Panc1 (cell line): ENCODE measurements at places on chromosomes 16 and 17. TPM values are rescaled to one million over a fixed set of nuclear protein-coding genes. Genes with fewer than 3 reads are reported as not detected.

The CETP gene
- not detected for total RNA-seq

DNA sequence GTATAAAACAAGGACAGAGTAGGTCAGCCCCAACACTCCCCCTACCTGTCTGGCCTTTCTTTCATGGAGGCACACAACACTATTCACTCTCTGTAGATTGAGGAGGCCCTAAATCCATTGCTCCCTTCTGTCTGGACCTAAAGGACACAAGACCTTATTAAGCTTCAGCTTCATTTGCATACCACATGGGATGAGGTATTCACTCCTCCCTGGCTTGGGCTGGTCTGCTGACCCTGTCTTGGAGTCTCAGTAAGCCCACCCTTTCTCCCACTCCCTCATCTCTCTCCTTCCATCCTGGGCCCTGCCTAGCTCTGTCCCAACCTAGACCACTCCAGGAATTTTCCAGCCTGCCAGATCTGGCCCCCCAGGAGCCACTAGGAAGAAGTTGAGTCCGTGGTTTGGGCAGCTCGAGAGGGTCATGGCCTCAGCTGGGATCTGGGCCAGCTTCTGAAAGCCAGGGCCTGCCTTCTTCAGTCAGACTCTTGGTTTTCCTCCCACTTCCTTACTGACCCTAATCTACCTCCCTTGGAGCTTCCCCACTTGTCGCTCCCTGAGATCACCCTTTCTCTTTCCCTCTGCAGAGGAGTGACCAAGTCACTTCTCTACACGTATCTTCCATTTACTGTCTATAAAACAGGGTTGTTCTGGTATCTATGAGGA lies 6.5 kb upstream of the LLGL1 start:
- peaks cover 7% of the 10 kb centered on the region; the same call in 1 of the 2 replicates for H3K4me1 ChIP-seq
- no peak overlapping the region for H3K27ac ChIP-seq
- no peak overlapping the region for H3K4me3 ChIP-seq

The ST6GALNAC2 gene
- total RNA-seq, result 23.0 TPM

The MAP2K4 gene
- total RNA-seq, result 16.8 TPM

DNA sequence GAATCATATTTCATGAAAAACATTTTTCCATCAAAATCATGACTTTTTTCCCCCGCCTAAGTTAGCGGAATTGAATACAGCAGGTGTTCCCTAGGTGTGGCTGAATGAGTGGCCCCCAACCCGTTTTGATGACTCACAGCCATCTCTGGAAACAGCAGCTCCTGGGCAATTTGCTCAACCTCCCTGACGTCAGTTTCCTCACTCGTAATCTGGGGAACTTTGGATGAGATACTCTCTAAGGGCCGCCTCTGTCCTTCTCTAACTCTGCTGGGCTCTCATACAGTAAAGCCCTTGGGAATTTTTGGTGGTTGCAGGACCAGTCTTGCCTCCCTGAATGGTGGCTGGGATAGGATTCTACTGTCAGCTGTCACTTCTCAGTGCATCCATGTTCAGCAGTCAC lies 11.6 kb upstream of the NTN1 start:
- no peak for DNase-seq
- no peak overlapping the region for H3K27ac ChIP-seq
- H3K4me3 ChIP-seq, result no peak overlapping the region
- H3K27me3 ChIP-seq, result no peaks in the 10 kb centered on the region; the same call in 1 of the 2 replicates
- H3K4me1 ChIP-seq, result no peaks in the 10 kb centered on the region
- no peaks in the 10 kb centered on the region for H3K36me3 ChIP-seq

DNA sequence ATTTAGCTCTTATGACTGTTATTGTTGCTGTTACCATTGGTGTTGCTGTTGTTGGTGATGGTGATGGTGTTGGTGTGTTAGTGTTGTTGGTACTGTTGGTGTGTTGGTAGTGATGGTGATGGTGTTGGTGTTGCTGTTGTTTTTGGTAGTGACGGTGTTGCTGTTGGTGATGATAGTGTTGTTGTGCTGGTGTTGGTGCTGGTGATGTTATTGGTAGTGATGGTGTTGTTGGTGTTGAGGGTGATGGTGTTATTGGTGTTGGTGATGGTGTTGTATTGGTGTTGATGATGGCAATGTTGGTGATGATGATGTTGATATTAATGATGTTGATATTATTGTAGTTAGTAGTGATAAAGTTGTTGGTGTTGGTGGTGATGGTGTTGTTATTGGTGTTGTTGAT lies 285.7 kb upstream of the FOXF1 start:
- DNase-seq, result no peak
- H3K4me1 ChIP-seq, result no peaks in the 10 kb centered on the region
- H3K27ac ChIP-seq, result no peak overlapping the region
- no peaks in the 10 kb centered on the region for H3K36me3 ChIP-seq
- H3K4me3 ChIP-seq, result no peak overlapping the region

DNA sequence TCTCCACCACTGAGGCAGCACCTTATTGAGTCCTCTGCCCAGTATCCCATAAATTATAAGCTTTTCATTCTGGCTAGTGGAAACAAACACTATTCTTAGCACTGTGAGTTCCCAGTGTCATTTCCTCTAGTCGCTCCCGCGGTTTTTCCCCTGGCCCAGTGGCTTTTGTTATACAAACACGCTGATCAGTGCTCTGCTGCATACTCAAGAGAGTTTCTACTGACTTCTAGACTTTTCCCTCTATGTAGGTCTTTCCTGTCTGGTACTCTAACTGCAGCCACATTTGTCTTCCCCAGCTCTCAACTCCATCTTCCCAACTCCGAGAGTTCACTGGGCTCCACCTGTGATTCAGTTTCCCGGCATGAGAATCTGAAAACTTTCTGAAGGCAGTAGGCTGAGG lies 556.6 kb upstream of the SALL1 start:
- no peaks in the 10 kb centered on the region for H3K27me3 ChIP-seq
- H3K36me3 ChIP-seq, result no peaks in the 10 kb centered on the region
- DNase-seq, result no peak

DNA sequence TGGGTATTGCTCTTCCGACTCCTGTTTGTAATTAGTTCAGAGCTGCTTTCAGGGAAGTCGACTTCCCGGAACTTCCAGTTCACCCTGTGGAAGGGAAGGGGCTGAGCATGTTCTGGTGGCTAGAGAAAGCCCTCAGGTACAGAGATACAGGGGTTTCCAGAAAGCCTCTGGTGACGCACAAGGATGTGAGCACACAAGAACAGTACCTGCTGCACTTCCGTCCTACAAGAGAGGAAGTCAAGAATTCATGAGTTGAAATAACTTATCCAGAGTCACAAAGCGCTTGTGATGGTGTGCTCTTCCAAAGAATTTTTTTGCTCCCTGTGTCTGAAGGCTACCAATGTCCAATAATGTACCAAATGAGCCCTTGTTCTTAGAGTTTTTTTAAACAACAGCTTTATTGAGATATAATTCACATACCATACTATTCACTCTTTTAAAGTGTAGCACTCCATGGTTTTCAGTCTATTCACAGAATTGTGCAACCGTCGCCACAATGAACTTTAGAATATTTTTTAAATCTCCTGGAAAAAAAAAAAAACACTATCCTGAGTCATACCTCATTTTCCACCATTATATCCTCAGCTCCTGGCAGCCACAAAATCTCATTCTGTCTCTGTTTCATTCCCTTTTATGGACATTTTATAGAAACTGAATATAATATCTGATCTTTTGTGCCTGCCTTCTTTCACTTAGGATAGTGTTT lies 327.6 kb downstream of the CDH13 start:
- DNase-seq, result no peak
- H3K36me3 ChIP-seq, result no peaks in the 10 kb centered on the region
- no peak overlapping the region for H3K27ac ChIP-seq
- no peaks in the 10 kb centered on the region for H3K27me3 ChIP-seq
- H3K4me3 ChIP-seq, result no peak overlapping the region

- H3K27me3 ChIP-seq, result no peaks in the 10 kb centered on the region
- no peak overlapping the region for H3K4me3 ChIP-seq
- H3K4me1 ChIP-seq, result peaks cover 38% of the 10 kb centered on the region
- no peaks in the 10 kb centered on the region for H3K36me3 ChIP-seq
- peak overlapping the region; percentile 82 for H3K27ac ChIP-seq
Measured at GRCh38 chr17:50904518-50905459, 38.6 kb upstream of the TOB1 start.

GRCh38 chr16:20359997-20360396 lies 7.5 kb upstream of the UMOD start:
- no peaks in the 10 kb centered on the region for H3K36me3 ChIP-seq
- no peak overlapping the region for H3K4me3 ChIP-seq
- H3K27me3 ChIP-seq, result peaks cover 27% of the 10 kb centered on the region
- no peak overlapping the region for H3K27ac ChIP-seq
- no peak for DNase-seq

The TMEM238L gene
- total RNA-seq, result not detected

The ABCC12 gene
- total RNA-seq, result not detected

The TLCD3B gene
- 3.5 TPM for total RNA-seq

- no peak overlapping the region for H3K4me3 ChIP-seq
- no peaks in the 10 kb centered on the region for H3K4me1 ChIP-seq
- no peaks in the 10 kb centered on the region for H3K36me3 ChIP-seq
- no peaks in the 10 kb centered on the region for H3K27me3 ChIP-seq
- no peak for DNase-seq
Measured at GRCh38 chr17:10332515-10332914, 40.3 kb downstream of the MYH13 start.

GRCh38 chr17:33115366-33115765 lies 123.7 kb downstream of the SPACA3 start:
- no peaks in the 10 kb centered on the region for H3K36me3 ChIP-seq
- no peak overlapping the region for H3K27ac ChIP-seq
- H3K4me1 ChIP-seq, result peaks cover 12% of the 10 kb centered on the region
- DNase-seq, result no peak
- H3K27me3 ChIP-seq, result no peaks in the 10 kb centered on the region
- no peak overlapping the region for H3K4me3 ChIP-seq
